Hindlimb muscle (tissue), 1 donor: ENCODE measurements at places on chromosomes 7 and 10. TPM values are rescaled to one million over a fixed set of nuclear protein-coding genes. Genes with fewer than 3 reads are reported as not detected.

UNC5B gene
- 11.6 TPM for polyA plus RNA-seq

CEP41 gene
- polyA plus RNA-seq: 16.6 TPM

PRKAR2B gene
- polyA plus RNA-seq: 6.4 TPM

EPHA1 gene
- 5.8 TPM for polyA plus RNA-seq

MYO3A gene
- 0.83 TPM for polyA plus RNA-seq

CNNM1 gene
- not detected for polyA plus RNA-seq

OR2A14 gene
- not detected for polyA plus RNA-seq

DLX5 gene
- polyA plus RNA-seq: 0.35 TPM

NEUROG3 gene
- not detected for polyA plus RNA-seq

SFTPA1 gene
- polyA plus RNA-seq: not detected

RTKN2 gene
- polyA plus RNA-seq: 3.6 TPM

DNA sequence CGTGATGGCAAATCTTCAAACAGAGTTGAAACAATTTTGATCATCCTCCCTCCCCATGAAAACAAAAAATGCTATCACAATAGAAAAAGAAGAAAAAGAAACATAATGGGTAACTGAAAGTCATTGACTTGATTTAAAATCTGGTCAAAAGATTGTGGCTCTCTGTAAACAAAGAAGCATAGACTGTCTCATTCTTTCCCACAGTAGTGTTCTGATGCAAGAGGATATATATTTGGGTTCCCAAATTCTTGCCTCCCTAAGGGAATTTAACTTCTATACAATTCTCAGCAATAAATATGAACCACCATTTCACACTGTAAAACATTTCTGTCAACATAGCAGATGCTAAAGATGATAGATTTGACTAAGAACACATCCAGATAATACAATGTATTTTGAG is 32.8 kb upstream of the MEOX2 start:
- DNase-seq: no peak

- DNase-seq: peak; percentile 66
Observed at GRCh38 chr10:75062506-75063299, 48.8 kb upstream of the SAMD8 start.

DNA sequence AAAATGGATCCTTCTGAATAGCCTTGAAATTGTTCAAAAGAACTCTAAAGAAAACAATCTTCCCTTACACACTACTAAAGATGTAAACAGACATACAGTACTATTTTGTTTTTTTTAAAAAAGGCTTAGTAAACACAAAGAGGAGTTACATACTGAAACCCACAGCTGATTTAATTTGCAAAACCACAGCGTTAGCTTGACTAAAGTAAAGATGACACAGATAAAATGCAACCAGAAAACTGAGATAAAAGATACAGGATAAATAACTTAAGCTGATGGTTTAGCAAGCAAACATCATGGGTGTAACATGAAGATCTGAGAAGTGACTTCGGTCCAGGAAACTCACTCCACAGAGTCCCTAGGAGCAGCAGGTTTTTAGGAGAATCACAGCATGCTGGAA is 21.8 kb downstream of the PRKCQ start:
- no peak for DNase-seq

- DNase-seq: no peak
Observed at GRCh38 chr7:44087911-44088838, 5.8 kb upstream of the POLM start.

DNA sequence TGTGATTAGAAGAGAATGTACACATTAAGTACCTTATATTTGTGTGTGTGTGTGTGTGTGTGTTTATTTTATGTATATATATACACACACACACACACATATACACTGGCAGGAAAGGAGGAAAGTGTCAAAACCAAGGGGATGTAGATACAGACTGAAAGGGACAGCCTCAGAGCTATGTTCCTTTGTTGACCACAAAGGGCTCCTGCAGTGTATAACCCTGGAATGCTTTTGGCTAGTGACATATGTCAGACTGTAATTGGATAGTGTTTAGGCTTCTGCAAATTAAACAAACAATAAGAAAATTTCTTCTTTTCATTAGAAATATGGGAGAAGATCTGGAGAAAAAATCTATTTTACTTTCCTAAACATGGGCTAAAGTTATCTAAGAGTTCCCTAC is 15.9 kb downstream of the GBF1 start:
- no peak for DNase-seq

DNA sequence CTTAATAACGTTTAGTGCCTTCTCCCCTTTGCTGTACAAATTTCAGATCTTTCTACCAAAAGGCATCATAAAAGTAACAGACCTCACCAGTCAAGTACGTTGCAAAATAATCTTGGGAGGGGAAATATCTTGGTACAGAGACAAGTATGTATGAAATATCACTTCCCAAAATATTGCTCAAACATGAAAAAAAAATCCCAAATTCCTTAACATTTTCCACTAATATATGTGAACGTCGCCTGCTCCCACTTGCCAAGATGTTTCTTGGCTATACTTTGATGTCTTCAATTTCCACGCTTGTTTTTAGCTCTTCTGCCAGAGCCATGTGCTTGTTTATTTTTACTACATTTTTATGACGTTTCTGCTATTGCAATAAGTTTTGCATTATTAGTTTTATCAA is 223.5 kb downstream of the PLXNA4 start:
- peak; percentile 46 for DNase-seq

GRCh38 chr7:66845379-66846095 is 75.5 kb upstream of the TMEM248 start:
- DNase-seq: no peak

DNA sequence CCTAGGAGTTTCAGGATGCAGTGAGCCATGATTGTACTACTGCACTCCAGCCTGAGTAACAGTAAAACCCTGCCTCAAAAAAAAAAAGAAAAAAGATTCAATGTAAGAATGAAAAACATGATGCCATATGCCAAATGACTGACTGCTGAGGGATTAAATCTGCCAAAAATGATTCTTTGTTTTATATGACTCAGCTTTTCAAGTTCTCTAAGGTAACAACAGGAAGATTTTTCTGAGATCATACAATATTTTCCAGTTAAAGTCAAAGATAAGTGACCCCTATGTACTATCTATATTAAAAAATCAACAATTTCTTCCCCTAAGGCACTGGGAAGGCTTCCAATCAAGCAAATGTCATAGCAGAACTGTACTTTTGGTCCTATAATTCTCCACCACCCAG is 271.2 kb upstream of the IMMP2L start:
- DNase-seq: peak; percentile 22

DNA sequence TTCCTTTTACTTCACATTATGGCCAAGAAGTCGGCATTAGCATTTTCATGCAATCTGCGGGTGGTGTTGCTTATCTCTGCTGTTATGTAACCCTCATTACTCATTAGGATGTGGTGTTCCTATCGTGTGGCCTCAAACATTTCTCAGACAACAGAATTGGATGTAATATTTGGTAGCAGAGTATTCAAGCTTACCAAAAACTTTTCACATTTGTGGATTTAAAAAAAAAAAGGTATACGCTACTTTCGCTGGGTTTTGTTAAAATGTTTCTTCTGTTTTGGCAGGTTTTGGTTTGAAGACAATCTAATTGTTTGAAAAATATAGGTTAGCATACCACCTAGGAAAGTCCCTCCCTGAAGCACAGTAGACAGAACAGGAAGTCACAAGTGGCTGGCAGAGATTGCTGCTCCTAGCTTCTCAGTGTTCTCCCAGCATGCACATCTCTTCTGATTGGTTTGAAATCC is 128.8 kb downstream of the GATA3 start:
- no peak for DNase-seq

DNA sequence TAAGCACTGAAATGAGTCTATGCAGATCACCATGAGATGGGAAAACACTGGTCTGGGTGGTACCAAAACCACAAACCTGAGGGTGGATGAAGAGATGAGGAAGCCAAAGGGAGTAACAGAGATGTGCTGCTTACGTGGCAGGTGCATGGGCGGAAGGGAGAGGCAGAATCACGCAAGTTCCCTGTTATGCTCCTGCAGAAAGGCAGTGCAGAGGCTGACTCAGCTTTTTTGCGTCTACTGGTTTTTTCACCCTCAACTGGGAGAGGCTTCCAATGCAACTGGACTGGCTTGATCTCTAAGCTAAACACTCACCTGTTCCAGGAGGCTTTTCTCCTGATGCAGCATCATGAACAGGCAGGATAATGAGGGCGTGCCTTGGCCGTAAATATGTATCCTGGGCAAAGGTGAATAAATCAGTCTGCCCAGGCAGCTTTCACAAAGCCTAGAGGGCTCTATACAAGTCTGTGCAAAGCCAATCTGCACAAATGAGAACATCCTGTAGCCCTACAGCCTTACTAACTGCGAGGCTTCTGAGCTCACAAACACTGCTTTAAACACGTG is 95.4 kb upstream of the AFAP1L2 start:
- DNase-seq: no peak

- DNase-seq: no peak
Observed at GRCh38 chr10:493391-494148, 195.9 kb downstream of the DIP2C start.

GRCh38 chr10:29950391-29950790 is 109.0 kb downstream of the JCAD start:
- no peak for DNase-seq

GRCh38 chr10:61907587-61907986 is 6.1 kb downstream of the ARID5B start:
- DNase-seq: no peak

DNA sequence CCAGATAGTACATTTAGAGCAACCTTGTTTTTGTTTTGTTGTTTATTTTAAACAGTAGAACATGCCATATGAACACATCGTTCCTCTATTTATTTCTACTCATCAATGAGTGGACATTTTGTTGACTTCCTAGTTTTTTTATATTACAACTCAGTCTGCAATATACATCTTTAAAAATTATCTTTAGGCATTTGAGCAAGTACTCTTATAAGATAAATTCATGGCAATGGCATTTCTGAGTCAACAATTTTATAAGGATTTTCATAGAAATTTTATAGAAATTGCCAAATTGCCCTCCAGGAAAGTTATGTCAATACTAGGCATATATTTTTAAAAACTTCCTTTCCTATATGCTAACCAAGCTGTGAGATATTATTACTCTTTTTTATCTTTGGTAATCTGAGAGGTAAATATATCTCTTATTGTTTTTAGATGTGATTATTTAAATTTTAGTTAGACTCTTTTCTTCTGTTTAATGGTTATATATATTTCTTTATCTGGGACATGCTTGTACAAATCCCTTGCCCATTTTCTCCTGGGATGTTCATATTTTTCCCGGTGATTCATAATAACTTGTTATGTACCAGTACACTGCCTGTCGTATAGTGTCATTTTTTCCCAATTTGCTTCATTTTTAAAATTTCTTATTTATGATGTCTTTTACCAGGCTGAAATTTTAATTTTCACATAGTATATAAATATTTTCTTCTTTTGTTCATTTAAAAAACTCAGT is 50.5 kb downstream of the FZD1 start:
- no peak for DNase-seq

GRCh38 chr10:34313888-34314287 is 501.2 kb downstream of the PARD3 start:
- no peak for DNase-seq

DNA sequence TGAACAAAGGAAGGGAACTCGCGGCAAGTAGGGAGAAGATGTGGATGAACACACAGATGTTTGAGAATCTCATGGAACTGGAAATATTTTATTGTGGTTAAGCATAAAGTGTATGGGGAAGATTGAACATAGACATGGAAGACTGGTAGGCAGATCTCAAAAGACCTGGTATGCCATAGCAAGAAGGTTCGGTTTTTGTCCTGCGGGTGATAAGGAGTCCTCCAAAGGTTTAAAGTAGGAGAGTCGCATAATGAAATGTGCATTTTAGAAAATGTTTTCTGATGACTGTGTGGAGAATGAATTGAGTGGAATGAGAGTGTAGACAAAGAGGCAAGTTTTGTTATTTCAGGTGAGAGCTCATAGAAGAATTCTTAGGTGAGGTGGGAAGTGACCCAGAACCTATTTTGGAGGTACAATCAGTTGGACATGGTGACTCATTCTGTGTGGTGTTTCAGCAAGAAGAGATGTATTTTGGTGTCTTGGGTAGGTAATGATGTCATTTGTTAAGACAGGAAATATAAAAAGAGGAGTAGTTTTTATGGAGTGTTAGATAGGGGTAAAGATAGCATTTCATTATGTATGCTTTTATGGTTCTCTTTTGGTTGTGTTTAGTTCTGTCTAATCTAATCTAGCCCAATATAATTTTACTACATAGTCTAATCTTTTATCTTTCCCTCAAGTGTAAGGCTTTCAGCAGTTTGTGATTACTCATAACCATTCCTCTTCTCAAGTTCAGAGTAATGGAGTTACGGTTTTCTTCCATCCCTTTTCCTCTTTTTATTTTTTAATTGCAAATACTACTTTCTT is 239.2 kb downstream of the EXOC4 start:
- DNase-seq: no peak

GRCh38 chr10:27620430-27621397 is 116.6 kb downstream of the RAB18 start:
- peak; percentile 88 for DNase-seq

DNA sequence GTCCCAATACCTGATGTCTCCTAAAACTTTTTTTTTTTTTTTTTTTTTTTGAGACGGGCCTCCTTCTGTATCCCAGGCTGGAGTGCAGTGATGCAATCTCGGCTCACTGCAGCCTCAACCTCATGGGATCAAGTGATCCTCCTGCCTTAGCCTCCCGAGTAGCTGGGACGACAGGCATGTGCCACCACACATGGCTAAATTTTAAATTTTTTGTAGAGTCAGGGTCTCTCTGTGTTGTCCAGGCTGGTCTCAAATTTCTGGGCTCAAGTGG is 28.4 kb downstream of the GTF2IRD1 start:
- DNase-seq: no peak

- no peak for DNase-seq
Observed at GRCh38 chr10:1187855-1188557, 131.8 kb downstream of the WDR37 start.

DNA sequence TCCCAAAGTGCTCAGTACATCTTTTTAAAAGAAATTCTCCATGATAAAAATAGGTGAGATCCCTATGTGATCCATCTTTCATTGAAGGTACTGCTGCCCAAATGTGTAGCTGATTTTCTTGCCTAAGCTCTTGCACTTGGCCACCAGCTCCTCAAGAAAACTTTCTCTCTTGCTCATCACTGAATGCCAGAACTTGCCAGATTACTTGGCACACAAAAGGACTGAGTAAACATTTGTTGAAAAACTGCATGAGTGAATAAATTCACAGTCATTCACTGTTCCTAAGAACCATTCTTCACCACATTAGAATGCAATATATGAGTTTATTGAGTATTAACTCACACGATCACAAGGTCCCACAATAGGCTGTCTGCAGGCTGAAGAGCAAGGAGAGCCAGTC is 99.9 kb downstream of the TRIL start:
- no peak for DNase-seq
